ENCODE measurements at places on chromosomes 6 and 20. TPM values are rescaled to one million over a fixed set of nuclear protein-coding genes. Genes with fewer than 3 reads are reported as not detected.

TINAG gene
- not detected for total RNA-seq

CLPSL2 gene
- not detected for total RNA-seq

GRCh38 chr6:167030222-167031072 is 31.2 kb downstream of the CEP43 start:
- no peak overlapping the region for H3K27ac ChIP-seq
- H3K4me3 ChIP-seq, result no peak overlapping the region
- H3K36me3 ChIP-seq, result peaks cover 86% of the 10 kb centered on the region
- DNase-seq, result no peak
- no peaks in the 10 kb centered on the region for H3K4me1 ChIP-seq
- H3K27me3 ChIP-seq, result no peaks in the 10 kb centered on the region

DNA sequence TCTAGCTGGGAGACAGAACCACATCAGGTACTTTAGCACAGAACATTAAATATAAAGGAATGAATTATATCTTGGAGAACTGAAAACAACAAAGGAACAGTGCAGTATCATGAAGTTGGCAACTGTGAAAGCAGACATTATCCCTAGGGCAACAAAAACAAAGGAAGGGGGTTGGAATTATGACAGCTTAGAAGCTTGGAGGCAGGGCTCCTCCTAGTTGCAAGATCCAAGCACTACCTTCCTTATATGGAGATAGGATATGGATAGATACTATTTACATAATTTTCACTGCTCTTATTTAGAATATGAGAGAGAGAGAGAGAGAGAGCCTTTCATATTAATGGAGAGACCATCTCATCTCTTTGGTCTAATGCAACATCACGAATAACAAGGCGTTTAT is 27.0 kb downstream of the TMEM14A start:
- no peaks in the 10 kb centered on the region for H3K4me1 ChIP-seq
- no peak overlapping the region for H3K27ac ChIP-seq
- H3K27me3 ChIP-seq, result no peaks in the 10 kb centered on the region
- no peak for DNase-seq

DNA sequence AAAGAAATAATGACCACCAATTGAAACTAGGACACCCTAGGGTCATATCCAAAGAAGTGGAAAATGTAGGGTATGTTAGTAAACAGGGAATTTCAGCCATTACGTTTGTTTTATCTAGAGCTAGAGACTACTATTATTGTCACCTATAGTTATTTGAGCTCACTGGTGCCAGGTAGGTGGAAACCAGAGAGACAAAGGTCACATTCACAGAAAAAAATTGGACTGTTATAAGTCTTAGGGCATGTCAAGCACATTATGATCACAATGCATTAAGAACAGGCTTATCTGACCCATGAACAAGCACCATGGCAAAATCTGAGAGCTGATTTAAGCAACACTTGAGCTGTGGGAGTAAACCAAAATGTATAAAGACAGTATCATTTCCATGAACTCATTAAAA is 530.1 kb upstream of the CITED2 start:
- no peak overlapping the region for H3K27ac ChIP-seq
- no peaks in the 10 kb centered on the region for H3K36me3 ChIP-seq

- no peaks in the 10 kb centered on the region for H3K4me1 ChIP-seq
- H3K27ac ChIP-seq, result no peak overlapping the region
- H3K4me3 ChIP-seq, result no peak overlapping the region
- no peak for DNase-seq
- no peaks in the 10 kb centered on the region for H3K36me3 ChIP-seq
These were observed 21.2 kb upstream of the NHSL1 start for GRCh38 chr6:138520463-138520862.

GRCh38 chr6:129767776-129768485 is 58.0 kb upstream of the ARHGAP18 start:
- H3K27ac ChIP-seq, result no peak overlapping the region
- no peaks in the 10 kb centered on the region for H3K36me3 ChIP-seq
- H3K4me1 ChIP-seq, result no peaks in the 10 kb centered on the region
- H3K27me3 ChIP-seq, result peaks cover 22% of the 10 kb centered on the region

- no peak for DNase-seq
- no peaks in the 10 kb centered on the region for H3K27me3 ChIP-seq
- no peaks in the 10 kb centered on the region for H3K36me3 ChIP-seq
- H3K27ac ChIP-seq, result no peak overlapping the region
- H3K4me1 ChIP-seq, result no peaks in the 10 kb centered on the region
These were observed 9.6 kb downstream of the BTNL2 start for GRCh38 chr6:32397252-32397920.

DNA sequence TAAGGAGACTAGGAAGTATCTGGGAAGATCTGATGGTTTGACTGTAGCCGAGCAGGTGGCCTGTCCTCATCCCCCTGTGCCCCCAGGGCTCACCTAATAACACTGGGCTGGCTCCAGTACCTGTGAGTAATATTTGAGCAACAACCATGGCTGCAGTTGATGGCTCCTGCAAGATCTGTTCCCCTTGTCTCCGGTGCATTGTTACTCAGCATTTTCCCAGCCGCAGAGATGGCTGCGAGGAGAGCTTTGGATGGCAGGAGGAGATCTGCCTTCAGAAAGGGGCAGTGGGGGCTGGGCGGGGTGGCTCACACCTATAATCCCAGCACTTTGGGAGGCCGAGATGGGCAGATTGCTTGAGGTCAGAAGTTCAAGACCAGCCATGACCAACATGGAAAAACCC is 39.3 kb downstream of the PTK7 start:
- no peaks in the 10 kb centered on the region for H3K36me3 ChIP-seq
- H3K27me3 ChIP-seq, result no peaks in the 10 kb centered on the region
- no peak overlapping the region for H3K4me3 ChIP-seq

DNA sequence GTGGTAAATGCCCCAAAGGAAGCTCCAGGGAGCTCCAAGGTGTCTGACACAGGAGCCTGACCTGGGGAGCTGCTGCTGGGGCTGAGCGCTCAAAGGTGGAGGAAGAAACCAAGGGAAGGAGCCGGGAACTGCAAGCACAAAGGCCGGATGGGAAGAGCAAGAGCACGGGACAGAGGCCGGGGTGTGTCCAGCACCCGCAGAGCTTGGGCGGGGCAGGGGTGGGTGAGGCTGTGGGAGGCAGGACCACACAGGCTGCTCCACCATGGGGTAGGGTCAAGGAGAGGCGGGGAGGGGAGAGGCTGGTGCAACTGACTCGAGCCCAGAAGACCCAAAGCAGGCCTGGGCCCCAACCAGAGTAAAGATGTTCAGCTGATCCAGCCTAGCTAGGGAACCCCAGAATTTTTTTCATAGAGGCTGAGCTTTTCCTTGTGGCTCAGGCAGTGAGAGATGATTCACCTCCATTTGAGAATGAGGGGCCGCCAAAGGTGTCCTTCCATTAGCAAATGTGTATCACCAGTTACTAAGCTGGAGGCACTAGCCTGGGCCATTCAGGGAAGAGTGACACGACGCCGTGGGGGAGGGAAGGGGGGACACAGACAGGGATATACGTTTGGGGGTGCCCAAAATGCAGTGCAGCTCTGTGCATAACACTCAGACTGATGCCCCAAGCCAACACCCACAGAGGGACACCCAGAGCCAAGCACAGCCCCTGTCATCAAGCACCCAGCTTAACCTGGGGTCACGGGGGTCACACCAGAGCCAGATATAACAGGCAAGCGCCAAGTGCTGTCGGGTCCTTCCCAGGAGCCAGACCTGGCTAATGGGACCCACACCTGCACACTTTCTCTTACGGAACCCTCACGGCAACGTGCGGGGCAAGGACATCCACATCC is 21.3 kb upstream of the TLDC2 start:
- peak; percentile 43 for DNase-seq
- no peaks in the 10 kb centered on the region for H3K27me3 ChIP-seq
- H3K27ac ChIP-seq, result no peak overlapping the region
- H3K4me3 ChIP-seq, result no peak overlapping the region

DNA sequence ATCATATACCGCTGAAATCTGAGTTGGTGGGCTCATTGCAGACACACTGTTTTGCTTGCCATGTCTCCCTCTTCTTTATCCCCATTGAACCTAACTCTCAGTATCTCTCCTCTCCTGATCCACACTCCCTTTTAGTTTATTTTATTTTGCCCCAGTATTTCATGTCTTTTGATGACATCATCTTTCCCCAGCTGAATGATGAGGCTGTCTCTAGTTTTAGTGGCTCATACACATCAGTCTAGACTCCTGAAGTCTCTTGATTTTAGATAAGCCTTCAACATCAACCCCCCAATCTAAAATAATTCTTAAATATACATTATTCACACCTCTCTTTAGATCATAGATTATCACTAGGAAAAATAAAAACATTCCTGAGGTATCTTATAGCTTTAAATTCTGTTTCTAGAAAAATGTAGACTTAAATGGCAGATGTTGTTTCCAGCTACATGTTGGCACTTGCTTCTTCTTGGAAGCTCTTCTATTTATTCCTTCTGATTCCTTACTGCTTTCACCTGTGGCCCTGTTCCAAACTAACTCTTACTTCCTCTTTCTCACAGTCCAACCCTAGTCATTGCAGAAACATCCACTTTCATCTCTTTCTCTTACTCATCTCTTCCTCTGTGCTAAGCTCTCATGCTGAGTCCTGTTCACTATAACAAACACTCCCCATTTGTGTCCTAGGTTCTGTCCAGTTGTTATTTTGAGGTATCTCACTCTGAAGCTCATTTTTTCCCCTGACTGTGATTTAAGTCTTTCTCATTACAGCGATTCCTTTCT is 191.9 kb upstream of the SLC35B3 start:
- H3K4me3 ChIP-seq, result no peak overlapping the region
- H3K36me3 ChIP-seq, result no peaks in the 10 kb centered on the region
- H3K4me1 ChIP-seq, result no peaks in the 10 kb centered on the region
- H3K27ac ChIP-seq, result no peak overlapping the region
- H3K27me3 ChIP-seq, result no peaks in the 10 kb centered on the region

- no peaks in the 10 kb centered on the region for H3K27me3 ChIP-seq
- peak overlapping the region; percentile 4 for H3K27ac ChIP-seq
- peak; percentile 77 for DNase-seq
These were observed 135.7 kb downstream of the BCAS1 start for GRCh38 chr20:53934421-53935343.

- H3K4me1 ChIP-seq, result no peaks in the 10 kb centered on the region
- H3K27ac ChIP-seq, result no peak overlapping the region
- H3K27me3 ChIP-seq, result no peaks in the 10 kb centered on the region
- peak; percentile 31 for DNase-seq
- H3K4me3 ChIP-seq, result no peak overlapping the region
These were observed 107.5 kb downstream of the ERMARD start for GRCh38 chr6:169858935-169859351.

DNA sequence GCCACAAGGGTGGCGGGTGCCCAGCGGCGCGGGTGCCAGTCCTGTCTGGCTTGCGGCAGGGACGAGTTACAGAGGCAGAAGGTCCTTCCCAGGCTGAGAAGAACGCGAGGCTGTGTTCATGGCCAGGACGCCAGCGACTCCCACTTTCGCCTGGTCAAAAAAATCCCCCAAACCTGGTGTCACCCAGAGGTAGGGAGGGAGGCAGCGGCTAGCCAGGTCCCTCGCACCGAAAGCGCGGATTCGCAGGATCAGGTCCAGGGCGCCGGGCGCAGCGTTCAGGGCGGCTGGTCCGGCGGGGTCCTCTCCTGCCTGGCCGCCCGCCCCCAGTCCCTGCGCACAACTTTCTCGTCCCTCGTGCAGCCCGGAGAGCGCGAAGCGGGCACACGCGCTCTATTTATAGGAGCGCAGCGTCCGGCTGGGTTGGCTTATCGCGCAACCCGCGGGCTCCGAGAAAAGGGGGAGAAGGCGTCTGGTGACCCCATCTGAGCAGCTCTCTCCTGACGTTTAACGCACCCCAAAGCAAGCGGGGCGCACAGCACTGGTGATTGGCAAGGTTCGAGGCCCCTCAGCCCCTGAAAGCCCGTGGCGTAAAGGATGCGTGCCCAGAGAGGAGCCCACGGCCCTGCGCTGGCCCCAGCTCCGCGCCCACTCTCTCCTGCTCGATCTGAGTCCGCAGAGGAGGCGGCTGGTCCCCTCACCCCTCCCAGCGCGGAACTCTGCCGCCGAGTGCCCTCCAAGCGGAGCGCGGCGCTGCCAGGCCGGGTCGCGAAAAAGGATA is 519 bp downstream of the CBLN4 start:
- H3K27ac ChIP-seq, result no peak overlapping the region
- no peaks in the 10 kb centered on the region for H3K4me1 ChIP-seq
- no peaks in the 10 kb centered on the region for H3K27me3 ChIP-seq
- peak; percentile 57 for DNase-seq
- H3K4me3 ChIP-seq, result no peak overlapping the region

GRCh38 chr6:118042855-118043254 is 135.8 kb downstream of the SLC35F1 start:
- DNase-seq, result no peak
- no peaks in the 10 kb centered on the region for H3K27me3 ChIP-seq
- no peaks in the 10 kb centered on the region for H3K36me3 ChIP-seq
- no peak overlapping the region for H3K27ac ChIP-seq
- no peaks in the 10 kb centered on the region for H3K4me1 ChIP-seq
- H3K4me3 ChIP-seq, result no peak overlapping the region

DNA sequence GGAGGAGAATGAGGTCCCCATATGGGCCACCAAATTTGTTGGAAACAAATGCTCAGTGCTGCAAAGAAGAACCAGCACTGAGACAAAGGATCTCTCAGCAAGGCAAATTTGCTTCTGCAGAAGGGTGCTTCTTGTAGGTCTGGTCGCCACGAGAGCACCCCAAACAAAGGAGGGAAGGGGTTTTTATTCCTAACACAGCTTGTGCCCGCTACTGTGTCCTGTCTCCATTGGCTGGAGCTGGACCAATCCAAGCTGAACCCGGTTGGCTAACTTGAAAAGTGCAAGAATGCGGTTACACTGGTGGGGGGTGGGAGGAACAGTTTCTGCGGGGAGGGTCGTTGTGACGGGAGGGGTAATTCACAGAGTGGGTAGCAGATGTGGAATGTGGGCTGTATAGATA is 54.1 kb upstream of the TULP1 start:
- no peak overlapping the region for H3K27ac ChIP-seq
- no peaks in the 10 kb centered on the region for H3K36me3 ChIP-seq
- DNase-seq, result peak; percentile 90
- H3K27me3 ChIP-seq, result no peaks in the 10 kb centered on the region
- no peak overlapping the region for H3K4me3 ChIP-seq
- no peaks in the 10 kb centered on the region for H3K4me1 ChIP-seq

Data from endodermal cell (in vitro differentiated cells).